Right forelimb (tissue), 1 donor: ENCODE measurements at places on chromosomes 7 and 10.

- peak; percentile 86 for DNase-seq
Observed at GRCh38 chr10:75294866-75295701, 59.3 kb upstream of the COMTD1 start.

DNA sequence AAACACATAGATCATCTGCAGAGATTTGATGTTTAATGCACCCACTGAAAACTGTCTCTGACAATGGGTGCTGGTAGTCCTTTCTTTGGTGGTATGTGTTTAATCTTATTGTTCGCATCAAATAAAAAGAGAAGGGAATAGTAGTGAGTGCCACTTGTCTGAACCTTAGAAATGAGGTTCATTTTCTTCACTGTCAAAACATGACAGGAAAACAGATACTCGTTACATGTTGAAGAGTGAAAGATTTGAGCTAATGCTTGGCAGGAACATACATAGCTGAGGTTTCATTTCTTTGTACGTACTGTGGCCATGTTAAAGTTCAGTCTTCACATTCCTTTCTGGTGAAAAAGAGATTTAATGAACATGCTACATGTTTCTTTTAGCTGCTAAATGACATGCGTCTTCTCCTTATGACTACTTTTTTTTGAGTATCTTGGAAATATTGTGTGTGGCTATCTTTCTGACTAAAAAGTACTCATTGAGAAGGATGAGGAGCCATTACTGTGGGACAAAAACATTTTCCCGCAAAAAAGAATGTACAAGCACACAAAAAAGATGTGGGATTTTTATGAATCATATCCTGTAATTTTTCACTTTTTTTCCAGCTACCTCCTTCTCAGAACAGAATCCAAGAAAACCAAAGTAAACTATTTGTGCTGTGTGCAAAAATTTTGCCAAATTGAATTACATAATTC lies 108.0 kb downstream of the TWIST1 start:
- no peak for DNase-seq

- no peak for DNase-seq
Observed at GRCh38 chr10:99850021-99850766, 67.8 kb downstream of the ABCC2 start.

DNA sequence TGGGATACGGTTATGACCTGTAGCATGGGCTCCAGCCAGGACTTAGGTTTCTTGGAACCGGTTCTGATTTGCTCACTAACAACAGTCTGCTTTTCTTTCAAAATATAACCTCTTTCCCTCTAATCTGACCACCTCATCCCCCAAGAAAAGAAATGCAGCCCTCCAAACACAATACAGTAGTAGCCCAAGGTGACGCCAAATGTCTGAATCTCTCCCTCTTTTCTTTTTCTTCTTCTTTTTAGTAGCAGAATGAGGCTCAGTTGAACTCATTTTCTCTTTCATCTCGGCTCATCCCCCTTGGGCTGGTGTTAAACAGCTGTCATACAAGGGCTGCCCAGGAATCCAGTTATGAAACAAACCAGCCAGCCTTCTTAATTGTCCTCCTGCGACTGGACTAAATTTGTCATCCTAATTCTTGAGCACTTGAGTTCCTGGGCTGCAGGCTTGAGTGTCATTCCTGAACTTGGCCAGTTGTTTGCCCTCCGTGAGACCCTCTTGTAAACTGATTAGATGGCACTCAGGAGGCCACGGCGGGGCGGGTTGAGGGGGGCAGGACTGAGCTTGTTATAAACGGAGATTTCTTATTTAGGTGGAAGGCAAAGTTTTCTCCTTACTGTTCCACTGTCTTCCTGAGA lies 94.8 kb downstream of the SORCS3 start:
- DNase-seq, result no peak

GRCh38 chr7:121620206-121620605 lies 224.1 kb upstream of the FAM3C start:
- no peak for DNase-seq

- DNase-seq, result no peak
Observed at GRCh38 chr10:12628153-12628552, 278.8 kb downstream of the CAMK1D start.

GRCh38 chr10:49161411-49161997 lies 26.7 kb downstream of the TMEM273 start:
- DNase-seq, result peak; percentile 43

GRCh38 chr10:124995605-124996004 lies 53.7 kb downstream of the ZRANB1 start:
- no peak for DNase-seq

- DNase-seq, result no peak
Observed at GRCh38 chr10:24156686-24157085, 52.3 kb upstream of the KIAA1217 start.

- no peak for DNase-seq
Observed at GRCh38 chr7:26375726-26376174, 84.1 kb downstream of the SNX10 start.

GRCh38 chr10:98289802-98290209 lies 21.8 kb upstream of the LOXL4 start:
- peak; percentile 18 for DNase-seq

GRCh38 chr7:93178213-93178612 lies 30.0 kb upstream of the SAMD9L start:
- DNase-seq, result no peak

DNA sequence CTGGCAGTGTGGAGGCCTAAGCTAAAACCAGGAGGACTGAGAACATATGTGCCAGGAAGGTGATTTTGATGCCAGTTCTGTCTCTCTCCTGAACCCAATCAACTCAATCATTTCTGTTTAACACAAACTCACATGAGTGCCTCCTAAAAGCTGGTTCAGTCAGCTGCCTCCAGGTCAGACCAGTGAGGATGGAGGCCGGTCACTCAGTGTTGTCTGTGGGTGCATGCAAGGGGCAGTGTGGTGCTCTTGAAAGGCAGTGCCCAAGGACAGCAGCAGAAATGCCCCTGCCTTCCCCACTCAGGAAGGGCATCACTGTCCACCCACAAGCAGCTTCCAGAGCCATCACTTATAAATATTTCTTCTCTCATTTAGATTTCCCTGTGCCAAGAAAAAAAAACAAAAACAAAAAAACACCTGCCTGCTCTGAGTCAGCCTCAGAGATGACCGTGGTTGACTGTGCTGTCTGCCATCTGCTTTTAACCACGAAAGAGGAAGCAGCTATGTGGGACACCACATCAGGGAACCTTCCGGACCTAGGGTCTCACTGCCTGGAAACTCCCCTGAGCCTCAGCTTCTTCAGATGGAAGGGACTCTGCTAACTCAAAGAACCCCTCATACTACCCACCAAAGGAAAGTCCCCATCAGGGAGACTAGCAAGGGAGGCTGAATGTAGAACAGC lies 39.1 kb downstream of the VOPP1 start:
- no peak for DNase-seq

DNA sequence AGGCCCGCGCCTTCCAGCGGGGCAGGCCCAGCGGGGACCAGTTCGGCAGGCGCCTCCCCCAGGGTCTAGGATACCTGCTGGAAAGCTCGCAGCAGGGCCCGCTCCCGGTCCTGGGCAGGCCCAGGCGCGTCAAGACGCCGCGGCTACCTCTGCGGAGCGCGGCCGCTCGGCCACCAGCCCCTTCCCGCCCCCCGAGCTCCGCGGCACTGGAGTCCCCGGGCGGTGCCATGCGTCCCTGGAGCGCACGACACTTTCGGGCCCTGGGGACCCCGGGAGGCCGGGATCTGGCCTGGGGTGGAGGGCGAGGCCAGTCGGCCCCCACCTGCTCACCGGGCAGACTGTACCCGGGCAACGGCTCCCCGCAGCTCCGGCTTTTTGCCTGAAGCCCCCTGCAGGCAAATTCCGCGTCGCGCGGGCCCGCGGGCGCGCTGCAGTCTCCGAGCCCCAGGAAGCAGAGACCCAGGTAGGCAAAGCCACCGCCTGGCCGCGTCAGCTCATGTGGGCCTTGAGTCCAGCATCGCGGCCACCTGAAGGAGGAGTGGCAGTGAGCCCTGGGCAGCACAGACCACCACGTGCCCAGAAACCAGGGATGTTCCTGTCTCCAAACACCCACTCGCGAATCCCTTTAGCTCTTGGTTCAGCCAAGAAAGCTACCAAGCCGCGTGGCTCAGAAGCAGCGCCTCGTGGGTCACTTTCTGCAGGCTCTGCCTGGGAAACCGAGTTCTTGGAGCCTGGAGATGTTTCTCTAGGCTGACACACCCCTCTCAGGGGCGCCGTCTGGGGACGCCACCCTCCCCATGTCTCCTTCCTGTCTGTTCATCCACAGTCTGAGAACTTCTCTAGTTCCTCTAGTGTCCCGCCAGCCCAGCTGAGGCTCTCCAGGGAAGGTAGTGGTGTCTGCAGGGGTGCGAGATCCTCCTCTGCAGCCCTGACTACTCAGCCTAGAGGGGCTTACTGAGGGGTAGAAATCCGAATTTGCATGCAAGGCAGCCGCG lies 46.1 kb upstream of the APBB1IP start:
- no peak for DNase-seq

DNA sequence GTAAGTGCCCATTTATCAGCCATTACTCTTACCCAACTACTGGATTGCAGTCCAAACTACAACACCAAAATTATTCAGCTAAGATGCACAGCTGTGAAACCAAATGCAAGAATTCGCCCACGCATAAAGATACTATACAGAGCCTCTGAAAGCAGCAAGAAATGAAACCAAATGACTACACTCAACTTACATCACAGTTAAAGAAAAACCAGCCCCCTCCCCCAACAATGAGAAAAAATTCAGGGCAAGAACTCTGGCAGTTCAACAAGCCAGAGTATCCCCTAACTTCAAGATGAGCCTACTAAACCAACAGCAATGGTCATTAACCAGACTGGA lies 209.1 kb upstream of the VWC2 start:
- DNase-seq, result no peak

DNA sequence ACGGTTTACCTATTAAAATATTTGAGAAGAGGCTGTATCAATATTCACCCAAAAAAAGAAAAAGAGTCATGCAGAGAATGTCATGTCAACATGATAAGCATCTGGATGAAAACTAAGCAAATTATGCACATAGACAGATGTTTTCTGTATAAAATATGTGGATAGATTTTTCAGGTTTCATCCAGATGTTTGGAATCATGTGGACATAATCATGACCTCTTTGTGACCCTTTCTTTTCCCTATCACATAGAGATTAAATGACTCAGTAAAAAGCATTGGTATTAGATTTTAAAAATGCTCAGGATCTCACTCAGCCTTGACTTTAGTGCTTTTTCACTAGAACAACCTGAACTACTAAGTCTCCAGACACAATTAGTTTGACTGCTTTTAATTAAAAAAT lies 90.0 kb downstream of the FOXP2 start:
- no peak for DNase-seq

- DNase-seq, result no peak
Observed at GRCh38 chr7:99410635-99411034, 1.9 kb downstream of the BUD31 start.

- DNase-seq, result no peak
Observed at GRCh38 chr10:71512761-71513539, 116.2 kb downstream of the CDH23 start.

- no peak for DNase-seq
Observed at GRCh38 chr10:5890452-5890915, 441 bp downstream of the FBH1 start.

GRCh38 chr10:103609231-103610082 lies 116.0 kb downstream of the NEURL1 start:
- DNase-seq, result no peak

DNA sequence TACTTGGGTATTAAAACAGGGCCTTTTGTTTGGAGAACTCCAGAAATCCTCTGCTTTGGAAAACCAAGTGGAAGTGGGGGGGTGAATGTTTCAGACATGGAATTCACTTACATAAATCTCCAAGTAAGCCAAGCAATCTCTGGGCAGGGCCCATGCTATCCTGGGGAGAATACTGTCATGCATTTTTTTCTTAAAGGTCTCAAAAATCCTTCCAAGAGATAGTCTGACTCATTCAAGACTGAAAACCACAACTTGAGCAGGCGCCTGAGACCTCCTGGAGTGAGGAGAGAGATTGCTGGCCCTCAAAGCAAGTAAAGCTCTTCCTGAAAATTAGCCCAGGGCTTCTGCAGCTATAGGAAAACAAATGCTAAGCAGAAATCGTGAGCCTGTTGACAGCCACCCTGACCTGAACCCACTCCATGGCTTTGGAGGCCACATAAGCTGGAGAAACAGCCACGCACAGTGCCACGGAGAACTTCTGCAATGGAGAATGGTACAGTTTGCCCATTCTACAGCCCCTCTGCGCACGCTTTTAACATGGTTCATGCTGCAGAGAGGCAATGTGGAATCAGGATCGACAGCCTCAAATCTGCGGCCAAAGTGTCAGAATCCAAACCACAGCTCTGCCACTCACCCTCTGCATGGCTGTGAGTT lies 203.1 kb upstream of the AUTS2 start:
- DNase-seq, result no peak

DNA sequence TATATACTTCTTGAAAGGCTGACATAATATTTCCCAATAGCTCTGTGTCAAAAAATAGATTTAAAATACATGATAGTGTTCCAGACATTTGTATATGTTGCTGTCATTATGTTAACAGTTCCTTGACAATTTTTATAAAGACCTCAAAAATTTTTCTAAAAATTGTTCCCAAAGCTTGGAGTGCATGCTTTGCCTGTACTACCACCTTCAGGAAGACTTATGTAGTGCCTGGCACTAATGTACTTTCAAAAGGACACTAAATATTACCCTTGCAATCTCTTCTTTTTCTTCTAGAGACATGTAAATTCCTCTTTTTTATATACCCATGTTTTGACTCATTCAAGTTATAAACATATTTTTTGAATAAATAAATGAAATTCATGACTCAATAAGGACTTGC lies 48.0 kb upstream of the SP8 start:
- no peak for DNase-seq
